SK-MEL-5 (cell line): ENCODE measurements at places on chromosomes 6 and 20.

DNA sequence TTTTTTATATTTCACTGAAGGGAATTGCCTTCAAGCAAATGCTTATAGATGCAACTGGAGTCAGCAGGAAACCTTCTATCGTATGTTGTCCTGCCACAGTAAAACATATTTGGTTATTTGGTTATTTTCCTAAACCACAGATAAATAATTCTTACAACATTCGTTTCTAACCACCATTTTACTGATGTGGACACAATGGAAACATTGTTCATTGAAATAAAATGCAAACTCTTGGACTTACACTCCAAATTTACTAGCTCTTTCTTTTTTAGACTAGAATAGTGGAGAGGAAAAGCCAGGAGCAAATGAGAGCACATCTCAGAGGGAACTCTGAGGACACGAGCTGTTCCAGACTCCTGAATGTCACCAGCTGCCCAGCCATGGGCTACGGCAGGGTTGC, 114.8 kb downstream of the RPS12 start:
- DNase-seq: peak; percentile 14

DNA sequence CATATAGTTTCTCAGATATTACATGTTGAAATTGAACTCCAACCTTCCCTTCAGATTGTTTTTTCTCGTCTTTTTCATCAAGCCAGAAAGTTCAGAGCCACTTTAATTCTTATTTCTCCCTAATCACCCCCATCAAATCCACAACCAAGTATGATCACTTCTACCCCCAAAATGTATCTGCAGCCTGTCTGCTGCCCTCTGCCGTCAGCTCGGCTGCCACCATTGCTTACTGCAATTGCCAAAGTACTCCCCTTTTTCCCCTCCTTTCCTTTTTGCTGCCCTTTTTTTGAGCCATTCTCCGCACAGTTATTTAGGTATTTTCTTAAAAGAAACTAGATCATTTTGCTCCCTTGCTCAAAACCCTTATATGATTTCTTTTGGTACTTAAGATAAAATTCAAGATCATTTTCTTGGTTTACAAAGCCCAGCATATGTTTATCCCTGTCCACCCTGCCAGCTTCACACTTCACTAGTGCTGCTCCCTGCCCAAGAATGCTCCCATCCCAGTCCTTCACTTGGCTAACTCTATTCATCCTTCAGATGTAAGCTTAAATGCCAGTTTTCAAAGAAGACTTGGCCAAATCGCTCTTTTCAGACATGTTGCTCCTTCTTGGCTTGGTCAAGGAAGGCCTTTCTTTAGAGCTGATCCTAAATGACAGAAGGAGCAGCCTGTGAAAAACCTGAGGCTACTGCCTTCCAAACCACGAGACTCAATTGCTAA, 63.7 kb downstream of the SH3BGRL2 start:
- peak; percentile 40 for DNase-seq

DNA sequence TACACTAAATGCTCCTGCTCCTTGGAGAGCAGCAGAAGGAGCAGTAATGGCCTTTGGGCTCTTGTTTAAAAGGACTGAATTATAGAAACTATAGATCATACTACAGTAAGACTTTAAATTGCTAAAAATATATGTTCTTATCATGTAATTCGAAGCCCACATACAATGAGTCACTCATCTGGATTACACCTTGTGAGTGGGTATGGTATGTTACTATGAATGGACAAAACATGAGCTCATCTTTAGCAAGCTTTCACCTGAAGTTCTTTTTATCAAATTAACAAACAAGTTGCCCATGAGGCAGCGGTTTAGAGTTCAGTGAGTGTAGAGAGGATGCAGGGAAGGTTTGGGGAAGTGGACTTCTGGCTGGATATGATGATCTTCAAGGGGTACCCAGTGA, 114.4 kb upstream of the CCN2 start:
- no peak for DNase-seq

GRCh38 chr6:98295515-98296175, 538.7 kb upstream of the POU3F2 start:
- DNase-seq: no peak

GRCh38 chr6:170227996-170228945, 62.6 kb downstream of the DLL1 start:
- DNase-seq: no peak

GRCh38 chr20:50519036-50519762, 9.0 kb downstream of the PTPN1 start:
- no peak for DNase-seq

DNA sequence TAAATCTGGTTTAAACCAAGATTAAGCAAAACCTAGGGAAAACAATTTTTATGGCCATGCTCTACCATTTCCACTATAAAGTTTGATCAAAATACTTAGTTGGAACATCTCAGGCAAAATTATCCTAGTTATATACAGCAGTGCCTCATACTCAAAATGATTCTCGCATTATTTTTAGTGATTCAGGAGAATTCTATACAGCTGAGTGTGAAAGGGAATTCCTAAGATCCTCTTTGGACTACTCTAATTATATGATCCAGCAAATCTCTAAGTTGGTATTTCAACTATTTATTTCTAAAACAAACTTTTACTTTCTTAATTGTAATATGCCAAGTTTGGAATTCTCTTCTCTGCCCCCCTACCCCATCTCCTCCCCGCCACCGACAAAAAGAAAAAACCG, 8.6 kb downstream of the DTNBP1 start:
- no peak for DNase-seq
